ENCODE measurements at places on chromosomes 11 and 22.

DNA sequence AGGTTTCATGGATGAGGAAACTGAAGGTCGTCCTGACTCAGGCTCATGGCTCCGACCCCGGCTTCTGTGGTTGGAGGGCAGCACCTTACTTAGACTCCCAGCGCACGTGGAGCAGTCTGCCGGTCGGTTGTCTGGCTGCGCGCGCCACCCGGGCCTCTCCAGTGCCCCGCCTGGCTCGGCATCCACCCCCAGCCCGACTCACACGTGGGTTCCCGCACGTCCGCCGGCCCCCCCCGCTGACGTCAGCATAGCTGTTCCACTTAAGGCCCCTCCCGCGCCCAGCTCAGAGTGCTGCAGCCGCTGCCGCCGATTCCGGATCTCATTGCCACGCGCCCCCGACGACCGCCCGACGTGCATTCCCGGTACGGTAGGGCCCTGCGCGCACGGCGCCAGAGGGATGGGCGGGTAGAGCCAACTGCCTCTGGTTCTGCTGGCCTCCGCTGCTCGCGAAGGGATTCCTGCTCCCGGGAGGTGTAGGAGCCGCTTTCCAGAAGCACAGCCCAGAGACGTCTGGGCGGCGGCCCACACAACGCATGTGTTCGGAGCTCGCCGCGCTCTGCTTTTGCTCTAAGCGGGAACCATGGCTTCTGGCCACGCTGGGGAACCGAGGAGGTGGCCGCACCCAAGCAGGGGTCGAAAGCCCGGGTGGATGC is at the start of gene LDHA:
TSS of gene LDHA (plus strand) at position 289 of the 653 bp plus-strand sequence. CDS start 2,280 bp downstream, outside the sequence.
- DNase-seq = peak; percentile 98

- no peak for DNase-seq
Observed at GRCh38 chr11:125165843-125166763, 1.6 kb downstream of the PKNOX2 start.

DNA sequence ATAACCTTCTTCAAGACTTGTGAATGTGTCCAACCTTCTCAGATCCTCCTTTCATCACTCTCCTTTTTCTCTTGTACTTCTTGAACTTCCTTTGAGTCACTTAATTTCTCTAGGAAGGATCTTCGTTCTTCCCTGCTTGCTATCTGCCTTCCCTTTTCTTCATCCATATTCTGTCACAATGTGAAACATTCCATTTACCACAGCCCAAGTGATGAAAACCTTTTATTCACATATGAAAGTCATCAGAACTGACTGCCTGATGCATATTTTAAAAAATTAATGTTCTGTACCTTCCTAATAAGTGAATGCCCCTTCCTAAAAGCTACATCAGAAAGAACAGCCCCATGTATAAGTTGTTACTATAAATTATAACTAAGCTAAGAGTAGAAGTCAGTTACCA is 520.4 kb upstream of the LUZP2 start:
- no peak for DNase-seq

DNA sequence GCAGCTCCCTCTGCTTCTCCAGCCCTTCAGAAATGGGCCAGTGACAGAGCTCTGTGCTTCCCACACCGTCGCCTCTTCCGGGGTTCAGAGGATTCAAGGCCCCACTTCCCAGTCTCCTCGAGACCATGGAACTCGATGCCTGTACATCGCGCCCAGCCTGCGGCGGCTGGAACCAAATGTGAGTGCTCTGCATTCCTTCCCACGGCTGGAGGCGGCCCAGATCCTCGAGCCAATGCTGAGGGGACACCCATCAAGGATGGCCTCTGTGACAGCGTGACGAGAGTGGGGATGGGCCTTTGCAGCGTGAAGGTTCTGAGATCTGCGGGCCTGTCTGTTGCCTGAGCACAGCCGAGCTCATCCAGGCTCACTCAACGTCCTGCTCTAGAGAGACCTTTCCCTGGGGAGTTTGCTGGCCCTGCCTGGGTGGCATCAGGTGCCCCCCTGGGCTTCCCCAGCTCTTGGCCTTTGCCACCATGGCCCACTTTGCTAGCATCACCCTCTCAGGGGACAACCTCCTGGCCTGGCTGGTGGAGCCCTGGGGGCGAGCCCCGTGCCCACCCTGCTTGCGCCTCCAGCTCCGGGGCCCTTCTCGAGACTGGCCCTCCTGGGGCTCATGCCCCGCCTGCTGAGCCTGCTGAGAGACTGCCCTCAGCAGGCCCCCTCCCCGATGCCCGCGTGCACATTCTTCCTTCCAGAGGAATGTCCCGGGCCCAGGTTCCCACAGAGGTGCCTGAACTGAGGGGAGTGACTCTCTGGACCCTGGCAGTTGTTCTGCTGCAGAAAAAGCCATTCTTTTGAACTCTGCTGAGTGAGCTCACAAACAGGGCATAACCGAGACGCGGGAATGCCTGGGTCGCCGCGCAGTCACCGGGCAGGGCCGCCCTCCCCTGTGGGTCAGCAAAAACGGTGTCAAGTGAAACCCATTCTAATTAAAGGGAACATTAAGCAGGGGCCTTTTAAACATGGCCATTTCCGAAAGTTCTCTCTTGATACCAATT is 7.3 kb upstream of the MYEOV start:
- DNase-seq = no peak
